Natural killer cell treated with Interleukin-12 subunit alpha and Interleukin-12 subunit beta and Interleukin-15 and Interleukin-18, amount 100 ng/mL, for 72 hours (primary cell): ENCODE measurements at places on chromosomes 12 and 14. TPM values are rescaled to one million over a fixed set of nuclear protein-coding genes. Genes with fewer than 3 reads are reported as not detected.

DNA sequence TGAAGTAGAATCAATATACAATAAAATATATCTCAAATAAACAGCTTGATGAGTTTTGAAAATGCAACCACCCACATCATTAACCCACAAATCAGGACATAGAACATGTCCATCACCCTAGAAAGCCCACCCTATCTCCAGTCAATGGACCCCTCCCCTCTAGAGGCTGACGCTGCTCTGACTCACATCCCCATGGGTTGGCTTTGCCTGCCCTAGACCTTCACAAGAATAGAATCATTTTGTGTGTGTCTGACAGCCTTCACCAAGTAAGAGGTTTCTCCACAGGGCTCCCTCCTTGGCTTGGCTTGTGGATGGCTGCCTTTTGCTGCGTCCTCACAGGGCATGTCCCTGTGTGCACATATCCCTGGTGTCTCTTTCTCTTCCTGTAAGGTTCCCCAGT is 250.2 kb upstream of the RTL1 start:
- no peak for DNase-seq

DNA sequence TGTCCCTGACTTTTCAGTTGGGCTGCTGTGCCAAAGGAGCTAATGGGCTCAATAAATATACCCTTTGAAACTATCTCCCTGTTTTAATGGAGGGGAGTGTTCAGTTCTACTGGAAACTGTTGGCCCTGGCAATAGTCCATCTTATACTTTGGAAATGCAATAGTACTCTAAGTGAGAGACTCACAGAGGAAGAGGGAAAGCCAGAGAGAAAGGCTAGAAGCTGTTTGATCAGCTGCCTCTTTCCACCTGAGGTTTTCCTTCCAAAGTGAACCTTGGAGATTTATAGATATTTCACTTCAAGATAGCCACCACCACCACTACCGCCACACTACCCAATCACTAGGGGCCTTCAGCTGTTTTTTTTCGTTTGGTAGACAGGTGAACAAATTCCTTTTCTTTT is 93.6 kb upstream of the CCDC91 start:
- DNase-seq: no peak

- DNase-seq: no peak
Observed at GRCh38 chr14:73958591-73958990, 8.5 kb downstream of the COQ6 start.

Gene NGB
- total RNA-seq: not detected

Gene ERP29
- 46.0 TPM for total RNA-seq

DNA sequence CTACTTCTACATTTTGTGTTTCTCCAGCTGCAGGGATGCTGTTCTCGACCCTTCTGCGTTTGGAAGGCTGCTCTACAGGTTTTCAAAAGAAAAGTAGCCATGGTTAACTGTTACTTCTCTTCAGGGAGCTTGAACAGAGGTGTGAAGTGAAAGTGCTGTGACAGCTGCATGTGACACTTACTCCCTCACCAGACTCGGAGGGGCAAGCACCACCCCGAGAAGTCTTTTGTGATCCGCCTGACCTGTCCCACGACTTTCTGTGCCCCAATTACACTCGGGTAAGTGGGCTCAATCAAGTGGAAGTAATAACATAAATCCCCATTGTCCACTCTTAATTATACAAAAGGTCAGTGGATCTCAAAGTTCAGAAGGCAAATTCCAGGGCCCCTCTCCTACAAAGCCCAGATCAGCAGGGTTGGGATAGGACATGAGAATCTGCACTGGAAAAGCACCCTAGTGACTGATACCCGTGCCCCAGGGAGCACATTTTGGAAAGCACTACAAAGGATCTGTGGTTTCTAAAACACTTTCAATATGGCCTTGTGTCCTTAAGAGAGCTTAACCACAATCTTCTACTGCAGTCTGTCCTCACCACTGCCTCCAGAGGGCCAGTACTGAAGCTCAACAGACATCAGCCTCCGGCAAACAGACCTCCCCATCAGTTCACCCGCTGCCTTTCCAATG is 11.5 kb downstream of the FICD start:
- no peak for DNase-seq

Gene MYG1
- 72.9 TPM for total RNA-seq

DNA sequence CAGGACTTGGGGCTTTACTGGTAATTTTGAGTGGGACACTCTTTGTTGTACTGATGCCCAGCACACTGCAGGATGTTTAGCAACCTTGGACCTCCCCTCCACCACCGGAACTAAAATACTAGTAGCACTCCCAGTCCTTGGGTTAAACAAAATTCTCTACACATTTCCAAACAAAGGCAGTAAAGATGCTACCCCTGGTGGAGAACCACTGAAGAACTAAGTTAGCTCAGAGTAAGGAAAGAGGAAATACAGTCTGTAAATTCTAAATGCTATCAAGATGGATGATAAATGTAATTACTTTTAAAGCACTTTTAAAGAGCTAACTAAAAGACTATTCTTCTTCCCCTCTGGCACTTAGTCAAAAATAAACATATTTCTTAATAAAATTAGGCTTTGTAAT is 64.1 kb downstream of the LRP6 start:
- no peak for DNase-seq

- DNase-seq: no peak
Observed at GRCh38 chr14:72808564-72808963, 85.3 kb downstream of the DPF3 start.

GRCh38 chr12:124207617-124208016 is 87.3 kb upstream of the RFLNA start:
- no peak for DNase-seq

Gene CD163L1
- not detected for total RNA-seq

GRCh38 chr14:93115821-93116675 is at the start of gene ITPK1:
Gene ITPK1, minus strand, starts transcription at chr14:93115925. Its CDS starts 762 bp downstream, at chr14:93115163.
- peak; percentile 72 for DNase-seq

DNA sequence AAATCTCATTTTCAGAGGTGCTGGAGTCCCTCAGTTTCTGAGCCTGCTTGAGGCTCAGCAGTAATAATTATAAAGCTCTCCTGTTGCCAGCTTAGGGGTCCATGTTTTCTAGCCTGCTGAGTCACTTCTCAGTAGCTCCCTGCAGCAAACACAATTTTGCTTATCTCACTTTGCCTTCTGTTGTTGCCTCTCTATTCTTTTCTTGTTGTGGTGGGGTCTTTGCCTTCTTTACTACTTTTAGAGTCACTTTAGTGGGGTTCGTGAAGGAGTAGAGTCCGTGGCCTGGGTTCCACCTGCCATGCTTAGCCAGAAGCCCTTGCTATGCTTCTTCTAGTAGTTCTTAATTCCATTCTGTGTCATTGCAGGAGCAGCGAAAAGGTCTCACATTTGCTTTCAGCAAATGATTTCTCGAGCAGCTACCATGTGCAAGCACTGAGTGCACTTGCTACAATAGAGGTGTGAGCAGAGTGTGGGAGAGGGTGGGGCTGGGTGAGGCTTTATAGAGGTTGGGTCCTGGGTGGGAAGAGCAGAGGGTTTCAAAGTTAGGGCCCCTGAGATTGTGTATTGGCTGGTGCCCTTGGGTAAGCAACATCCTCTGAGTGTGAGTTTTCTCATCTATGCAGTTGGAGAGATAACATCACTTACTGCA is 114.3 kb downstream of the ADCK1 start:
- DNase-seq: no peak

Gene RNASE7
- total RNA-seq: not detected

Gene LARP4
- total RNA-seq: 79.0 TPM

Gene KRT1
- total RNA-seq: not detected

DNA sequence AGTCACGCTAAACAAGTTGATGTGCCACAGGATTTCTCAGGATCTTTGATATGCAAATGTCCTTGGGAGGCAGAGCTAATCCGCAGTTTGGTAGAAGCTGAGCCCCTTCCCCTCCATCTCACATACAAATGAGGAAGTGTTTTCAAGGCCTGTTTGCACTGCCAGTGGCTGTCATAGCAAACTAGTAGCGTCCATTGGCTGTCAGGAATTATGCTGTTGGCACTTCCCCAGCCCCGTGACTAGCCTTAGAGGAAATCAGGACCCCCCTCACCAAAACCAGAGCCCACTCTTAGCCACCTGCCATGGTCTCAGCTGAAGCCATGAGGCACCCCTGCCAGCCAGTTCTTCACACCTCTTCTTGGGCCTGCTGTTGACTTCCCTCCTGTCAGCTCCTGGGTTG is 253.9 kb downstream of the CACNA1C start:
- no peak for DNase-seq

Gene CFAP251
- total RNA-seq: 2.0 TPM

DNA sequence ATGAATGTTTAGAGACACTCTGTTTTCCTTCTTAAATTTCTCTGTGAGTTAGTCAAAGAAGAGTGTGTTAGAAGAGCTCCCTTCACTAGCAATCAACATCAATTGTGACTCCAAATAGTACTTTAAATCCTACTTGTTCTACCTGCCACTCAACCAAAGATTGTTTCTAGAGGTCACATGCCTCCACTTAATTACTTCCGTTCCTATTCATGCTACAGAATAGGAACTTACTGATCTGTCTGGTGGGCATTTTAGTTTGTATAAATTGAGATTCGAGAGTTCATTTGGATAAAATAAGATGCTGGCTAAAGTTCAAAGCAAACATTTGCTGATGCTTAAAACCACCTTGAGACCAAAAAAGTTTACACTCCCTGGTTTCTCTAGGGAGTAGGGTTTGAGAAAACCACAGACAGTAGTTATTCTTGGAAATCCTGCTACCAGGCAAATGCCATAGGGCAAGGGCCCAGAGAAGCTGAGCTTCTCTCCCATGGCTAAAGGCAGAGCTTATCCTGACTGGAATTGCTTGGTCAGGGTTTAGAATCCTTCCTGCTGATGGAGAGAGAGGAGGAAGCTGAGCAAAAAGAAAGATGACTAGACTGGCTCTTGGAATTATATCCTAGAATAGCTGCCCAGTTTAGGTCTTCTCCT is 389.6 kb upstream of the ATP2B1 start:
- no peak for DNase-seq

Gene SMCO2
- total RNA-seq: 1.0 TPM

- no peak for DNase-seq
Observed at GRCh38 chr12:54593135-54593534, 4.7 kb upstream of the PPP1R1A start.

DNA sequence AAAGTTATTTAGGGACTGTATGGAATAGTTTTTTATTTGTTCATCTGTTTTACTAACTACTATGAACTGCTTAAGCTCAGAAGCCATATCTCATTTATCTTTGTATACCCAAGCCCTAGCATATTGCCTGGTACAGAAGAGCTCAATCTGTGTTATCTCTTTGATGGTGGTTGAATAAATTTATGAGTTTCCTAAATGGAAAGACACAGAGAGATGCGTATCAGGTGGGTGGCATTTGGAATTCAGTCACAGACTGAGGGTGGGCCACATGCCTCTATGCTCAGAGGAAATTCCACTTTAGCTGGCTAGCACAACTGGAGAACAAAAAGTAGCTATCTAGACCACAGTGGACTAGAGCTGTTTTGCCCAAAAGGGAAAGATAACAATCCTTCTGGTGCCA is 145.5 kb downstream of the SLC6A15 start:
- no peak for DNase-seq

GRCh38 chr12:86735851-86736250 is 479.7 kb upstream of the MGAT4C start:
- DNase-seq: no peak

Gene CIDEB
- 20.2 TPM for total RNA-seq

DNA sequence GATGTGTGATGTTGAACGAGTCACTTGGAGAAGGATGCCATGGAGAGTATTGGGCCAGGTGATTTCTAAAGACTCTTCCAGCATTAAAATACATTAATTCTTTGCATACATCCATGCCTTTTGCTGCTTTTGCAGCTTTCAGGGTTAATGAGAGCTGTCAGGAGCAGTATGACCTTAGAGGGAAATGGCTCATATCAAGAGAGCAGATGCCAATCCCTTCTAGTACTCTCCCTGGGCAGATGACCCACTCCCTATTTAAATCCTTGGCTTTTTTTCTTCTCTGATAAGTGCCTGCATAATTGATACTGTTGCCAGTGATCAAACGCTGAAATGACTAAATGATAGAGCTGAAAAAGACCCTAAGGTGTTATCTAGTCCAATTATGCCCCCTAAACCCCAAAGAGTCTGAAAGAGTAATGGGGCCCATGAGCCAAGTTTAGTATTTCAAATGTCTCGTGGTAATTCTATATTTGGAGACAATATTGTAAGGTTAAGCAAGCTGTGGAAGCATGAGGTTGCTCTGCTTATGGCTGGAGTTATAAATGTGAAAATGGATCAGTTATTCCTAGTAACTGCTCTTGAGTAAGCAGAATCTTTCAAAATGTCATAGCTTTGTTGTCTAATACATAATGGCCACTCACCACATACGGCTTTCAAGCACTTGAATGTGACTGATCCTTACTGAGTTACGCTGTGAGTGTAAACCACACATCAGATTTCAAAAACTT is 137.3 kb downstream of the ETV6 start:
- DNase-seq: no peak

DNA sequence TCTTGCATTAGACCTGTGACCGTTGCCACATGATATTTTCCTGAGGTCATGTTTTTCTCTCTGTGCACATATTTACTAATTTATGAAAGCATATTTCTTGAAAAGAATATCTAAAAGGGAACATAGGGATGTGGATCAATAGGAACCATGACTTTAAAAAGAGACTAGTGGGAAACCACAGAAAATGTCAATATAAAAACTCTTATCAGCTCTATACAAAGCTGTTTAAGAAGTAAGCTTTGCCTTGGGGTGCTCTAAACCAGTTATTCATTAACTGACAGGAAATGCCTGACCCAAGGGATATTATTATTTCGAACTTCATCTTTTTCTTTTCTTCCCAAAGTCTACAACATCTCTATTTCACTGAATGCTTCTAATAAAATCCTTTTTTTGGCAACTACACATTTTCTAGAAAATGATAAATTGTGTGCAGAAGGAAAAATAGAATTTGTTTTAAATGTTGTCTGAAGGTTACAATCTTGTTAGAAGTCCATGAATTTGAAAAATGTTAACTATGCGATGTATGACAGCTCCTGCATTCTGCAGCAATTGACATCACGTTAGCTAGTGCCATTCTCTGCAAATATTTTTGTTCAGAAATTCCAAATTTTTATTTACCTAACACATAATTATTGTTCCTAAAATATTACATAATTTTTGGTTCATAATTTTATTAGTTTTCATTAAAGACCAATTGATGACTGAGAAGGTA is 345.0 kb downstream of the SLC16A7 start:
- no peak for DNase-seq

GRCh38 chr14:104927901-104928300 is 3.2 kb downstream of the PLD4 start:
- no peak for DNase-seq

Gene GSG1
- not detected for total RNA-seq

DNA sequence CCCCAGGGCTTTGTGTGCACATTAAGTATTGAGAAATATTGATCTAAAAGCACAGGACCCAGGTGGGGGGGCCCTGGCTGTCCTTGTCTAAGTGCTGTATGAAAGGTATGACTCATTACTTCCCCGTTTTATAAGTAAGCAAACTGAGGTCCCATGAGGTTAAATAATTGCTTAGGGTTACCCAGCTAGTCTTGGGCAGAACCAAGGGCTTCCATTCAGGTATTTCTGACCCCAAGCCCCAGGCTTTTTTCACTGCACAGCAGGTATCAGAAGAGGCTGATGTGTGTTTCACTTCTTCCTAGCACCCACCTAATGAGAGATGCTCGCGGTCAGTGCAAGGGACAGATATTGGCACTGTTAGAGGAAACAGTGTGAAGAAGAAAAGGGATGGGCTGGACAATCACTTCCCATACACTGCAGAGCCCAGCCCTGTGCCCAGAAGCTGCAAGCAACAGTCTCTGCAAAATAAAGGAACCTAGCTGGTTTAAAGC is 4.7 kb upstream of the TC2N start:
- no peak for DNase-seq

GRCh38 chr12:2958432-2959191 is 585 bp upstream of the TEAD4 start:
- DNase-seq: no peak

- DNase-seq: no peak
Observed at GRCh38 chr12:50690925-50691324, 73.0 kb upstream of the ATF1 start.

- no peak for DNase-seq
Observed at GRCh38 chr12:5511644-5512600, 80.0 kb downstream of the NTF3 start.
